ENCODE measurements at places on chromosomes 1 and 21.
A peak's percentile ranks its signal among the peaks of the same experiment; 100 is the strongest.

- peak; percentile 4 for DNase-seq
These were observed 14.7 kb downstream of the JUN start for GRCh38 chr1:58768971-58769808.

- no peak for DNase-seq
These were observed 7.4 kb downstream of the SCAF4 start for GRCh38 chr21:31724552-31724951.

GRCh38 chr1:43327549-43328292 is 9.9 kb upstream of the MPL start:
- no peak for DNase-seq

DNA sequence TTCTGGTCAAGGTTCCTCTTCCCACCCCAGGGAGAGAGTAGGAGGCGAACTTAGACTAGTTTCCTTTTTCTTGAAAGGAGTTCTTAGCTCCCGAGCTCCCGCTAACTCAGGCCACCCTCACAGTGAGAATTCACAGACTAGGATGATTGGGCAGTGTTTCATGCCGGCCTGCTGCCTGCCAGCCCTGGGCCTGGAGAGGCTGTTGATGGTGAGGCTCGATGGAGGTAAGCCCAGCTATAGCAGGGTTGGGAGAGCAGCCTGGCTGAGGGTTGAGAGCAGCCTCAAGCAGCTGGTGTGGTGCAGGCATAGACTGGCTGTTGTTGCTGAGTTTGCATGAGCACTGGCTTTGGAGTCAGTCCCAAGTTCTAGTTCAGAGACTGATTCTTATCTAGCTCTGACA is 274.4 kb downstream of the MATN1 start:
- no peak for DNase-seq

GRCh38 chr21:14876524-14876840 is 188.3 kb downstream of the NRIP1 start:
- no peak for DNase-seq
